Esophagus muscularis mucosa (tissue), 4 donors: ENCODE measurements at places on chromosomes 4 and X. TPM values are rescaled to one million over a fixed set of nuclear protein-coding genes. Genes with fewer than 3 reads are reported as not detected.

GRCh38 chr4:157076578-157076947 is 613 bp downstream of the GLRB start:
- no peak for DNase-seq

GRCh38 chr4:175932116-175932515 is 120.1 kb upstream of the GPM6A start:
- DNase-seq = no peak

C4orf51 gene
- total RNA-seq = not detected

DNA sequence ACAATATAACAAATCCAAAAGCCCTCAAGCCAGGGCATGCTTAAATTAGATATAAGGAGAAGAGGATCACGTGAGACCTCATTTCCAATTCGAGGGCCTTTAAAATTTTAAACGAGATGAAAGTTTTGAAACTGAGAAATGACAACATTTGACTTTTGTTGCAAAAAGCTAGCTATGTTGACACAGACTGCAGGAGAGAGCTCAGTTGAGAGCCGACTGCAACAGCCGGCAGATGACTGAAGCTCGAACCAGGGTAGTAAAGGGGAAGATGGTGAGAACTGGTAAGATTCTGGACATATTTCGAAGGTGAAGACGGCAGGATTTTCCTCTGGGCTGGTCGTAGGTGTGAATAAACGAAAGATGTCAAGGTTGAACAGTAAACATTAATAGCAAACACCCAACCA is 773 bp downstream of the PRMT9 start:
- no peak for DNase-seq

EVC2 gene
- total RNA-seq = 9.6 TPM

DNA sequence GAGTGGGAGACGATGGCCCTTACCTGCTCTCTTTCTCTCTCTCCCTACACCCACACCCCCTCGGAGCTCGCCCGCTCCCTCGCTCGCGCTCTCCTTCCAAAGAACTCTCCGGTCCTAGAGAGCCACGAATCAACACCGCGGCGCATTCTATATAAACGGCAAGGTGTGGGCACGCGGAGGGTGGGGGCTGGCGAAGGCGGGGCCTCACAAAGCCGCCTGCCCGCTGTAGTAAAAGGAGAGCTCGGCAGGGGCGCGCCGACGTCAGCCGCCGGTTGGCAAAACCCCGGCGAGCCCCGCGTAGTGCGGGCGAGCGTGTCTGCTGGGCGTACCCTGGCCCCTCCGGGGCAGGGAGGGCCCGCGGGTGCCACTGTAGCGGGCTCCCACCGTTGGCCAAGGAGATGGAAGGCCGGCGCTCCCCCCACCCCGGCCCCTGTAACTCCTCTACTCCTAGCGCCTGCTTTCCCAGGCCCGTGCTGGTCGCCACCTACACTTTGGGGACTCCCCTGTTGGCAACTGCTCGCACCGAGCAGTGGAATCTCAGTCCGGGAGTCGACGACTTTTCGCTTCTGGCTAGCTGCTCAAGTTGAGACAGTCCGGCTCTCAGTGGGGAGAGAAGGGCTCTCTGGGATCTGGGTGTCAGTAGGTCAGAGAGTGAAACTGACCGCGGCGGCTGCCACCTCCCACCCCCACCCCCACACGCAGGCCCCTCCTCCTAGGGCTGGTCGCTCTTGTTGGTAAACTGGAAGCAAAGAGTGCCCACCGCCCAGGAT is 325.5 kb upstream of the F9 start:
- DNase-seq = no peak

GRCh38 chr4:102791318-102791835 is 30.6 kb upstream of the MANBA start:
- no peak for DNase-seq

- DNase-seq = no peak
These were observed 348.0 kb upstream of the NR3C2 start for GRCh38 chr4:148790246-148790645.
